Suprapubic skin (tissue), 4 donors: ENCODE measurements at places on chromosomes 7 and 10.

GRCh38 chr7:139830782-139831501 is 1.9 kb downstream of the TBXAS1 start:
- peak overlapping the region; percentile 13 for H3K4me3 ChIP-seq
- no peak overlapping the region for H3K27ac ChIP-seq
- H3K27me3 ChIP-seq, result no peaks in the 10 kb centered on the region
- DNase-seq, result no peak

GRCh38 chr7:106375499-106375898 is 90.7 kb upstream of the NAMPT start:
- H3K27ac ChIP-seq, result no peak overlapping the region
- no peaks in the 10 kb centered on the region for H3K27me3 ChIP-seq
- H3K4me3 ChIP-seq, result no peak overlapping the region

DNA sequence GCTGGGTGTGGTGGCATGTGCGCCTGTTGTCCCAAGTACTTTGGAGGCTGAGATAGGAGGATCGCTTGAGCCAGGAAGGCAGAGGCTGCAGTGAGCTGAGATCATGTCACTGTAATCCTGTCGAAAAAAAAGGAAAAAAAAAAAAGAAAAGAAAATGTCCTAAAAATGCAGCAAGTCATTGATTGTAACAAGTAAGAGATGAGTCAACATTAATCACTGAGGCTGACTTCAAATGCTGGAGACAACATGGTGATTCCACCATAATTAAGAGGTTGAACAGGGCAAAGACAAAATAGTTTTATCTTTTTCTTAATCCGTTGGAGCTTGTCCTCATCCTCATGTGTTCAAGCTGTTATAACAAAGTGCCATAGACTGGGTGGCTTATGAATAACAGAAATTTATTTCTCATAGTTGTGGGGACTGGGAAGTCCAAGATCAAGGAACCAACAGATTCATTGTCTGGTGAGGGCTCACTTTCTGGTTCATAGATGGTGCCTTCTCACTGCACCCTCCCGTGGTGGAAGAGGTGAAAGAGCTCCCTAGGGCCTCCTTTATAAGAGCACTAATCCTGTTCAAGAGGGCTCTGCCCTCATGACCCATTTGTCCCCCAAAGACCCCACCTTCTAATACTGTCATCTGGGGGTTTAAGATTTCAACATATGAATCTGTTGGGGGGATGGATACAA is 60.3 kb downstream of the TBXAS1 start:
- H3K4me3 ChIP-seq, result no peak overlapping the region
- H3K4me1 ChIP-seq, result no peaks in the 10 kb centered on the region
- H3K27me3 ChIP-seq, result no peaks in the 10 kb centered on the region
- H3K27ac ChIP-seq, result no peak overlapping the region

GRCh38 chr10:17109475-17110207 is 20.0 kb downstream of the CUBN start:
- no peak overlapping the region for H3K4me3 ChIP-seq
- H3K27me3 ChIP-seq, result no peaks in the 10 kb centered on the region
- no peak for DNase-seq
- peaks cover 4% of the 10 kb centered on the region for H3K4me1 ChIP-seq
- H3K27ac ChIP-seq, result no peak overlapping the region
